Renal pelvis (tissue), 12 donors: ENCODE measurements at places on chromosomes 6 and 20. TPM values are rescaled to one million over a fixed set of nuclear protein-coding genes. Genes with fewer than 3 reads are reported as not detected.

ZNF334 gene
- polyA plus RNA-seq, result 24.1 TPM

NKAPL gene
- 2.3 TPM for polyA plus RNA-seq

DNA sequence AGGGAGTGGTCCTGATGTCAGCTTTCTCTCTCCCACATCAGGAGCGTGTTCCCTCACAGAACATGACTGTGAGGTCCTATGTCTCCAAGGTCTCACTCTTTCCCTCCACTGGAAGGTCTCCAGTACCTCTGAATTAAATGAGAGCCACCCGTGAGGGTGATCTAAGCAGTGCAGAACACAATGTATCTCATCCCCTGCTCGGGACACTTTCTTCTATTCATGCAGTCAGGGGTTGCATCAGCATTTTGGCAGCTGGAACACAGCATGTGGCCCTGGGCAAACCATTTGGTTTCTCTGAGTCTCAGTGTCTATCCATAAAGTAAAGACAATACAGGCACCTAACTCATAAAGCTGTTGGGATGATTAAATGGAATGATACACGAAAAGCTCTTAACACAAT is 34.2 kb downstream of the MAFB start:
- DNase-seq, result no peak

- no peak for DNase-seq
Observed at GRCh38 chr6:88441346-88441745, 275.2 kb upstream of the CNR1 start.

DNA sequence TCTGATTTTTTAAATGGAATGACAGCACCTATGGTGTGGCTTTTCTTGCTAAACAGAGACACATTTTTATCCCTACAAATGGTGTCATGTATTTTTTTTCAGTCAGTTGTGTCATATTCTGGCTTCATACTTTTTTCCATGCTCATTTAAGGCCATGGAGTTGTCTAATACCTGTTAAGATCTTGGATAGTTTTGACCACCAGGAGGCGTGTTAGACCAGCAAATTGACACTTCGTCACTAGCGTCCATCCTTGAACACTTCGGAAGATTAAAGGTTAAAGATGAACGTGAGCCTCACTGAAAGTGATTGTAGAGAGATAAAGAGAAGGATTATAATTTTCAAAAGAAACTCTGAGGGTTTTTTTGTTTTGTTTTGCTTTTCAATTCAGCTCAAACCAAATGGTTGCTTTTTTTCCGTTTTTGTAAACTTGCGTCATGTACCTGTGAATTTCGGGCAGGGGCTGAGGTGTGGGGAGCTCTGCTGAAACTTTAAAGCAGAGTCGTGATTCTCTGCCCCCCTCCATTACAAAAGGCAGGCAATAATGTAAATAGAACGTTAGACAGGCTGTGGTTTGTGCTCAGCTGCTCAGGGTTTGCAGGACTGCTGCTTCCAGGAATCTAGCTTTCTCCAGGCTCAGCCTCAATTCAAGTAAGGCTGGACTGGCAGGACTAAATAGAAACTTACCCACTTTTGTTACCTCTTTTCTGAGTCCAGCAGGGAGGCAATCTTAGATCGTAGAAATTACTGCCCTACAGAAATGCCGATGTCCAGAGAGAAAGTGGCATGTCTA is 245.1 kb downstream of the FOXA2 start:
- DNase-seq, result peak; percentile 68

DNA sequence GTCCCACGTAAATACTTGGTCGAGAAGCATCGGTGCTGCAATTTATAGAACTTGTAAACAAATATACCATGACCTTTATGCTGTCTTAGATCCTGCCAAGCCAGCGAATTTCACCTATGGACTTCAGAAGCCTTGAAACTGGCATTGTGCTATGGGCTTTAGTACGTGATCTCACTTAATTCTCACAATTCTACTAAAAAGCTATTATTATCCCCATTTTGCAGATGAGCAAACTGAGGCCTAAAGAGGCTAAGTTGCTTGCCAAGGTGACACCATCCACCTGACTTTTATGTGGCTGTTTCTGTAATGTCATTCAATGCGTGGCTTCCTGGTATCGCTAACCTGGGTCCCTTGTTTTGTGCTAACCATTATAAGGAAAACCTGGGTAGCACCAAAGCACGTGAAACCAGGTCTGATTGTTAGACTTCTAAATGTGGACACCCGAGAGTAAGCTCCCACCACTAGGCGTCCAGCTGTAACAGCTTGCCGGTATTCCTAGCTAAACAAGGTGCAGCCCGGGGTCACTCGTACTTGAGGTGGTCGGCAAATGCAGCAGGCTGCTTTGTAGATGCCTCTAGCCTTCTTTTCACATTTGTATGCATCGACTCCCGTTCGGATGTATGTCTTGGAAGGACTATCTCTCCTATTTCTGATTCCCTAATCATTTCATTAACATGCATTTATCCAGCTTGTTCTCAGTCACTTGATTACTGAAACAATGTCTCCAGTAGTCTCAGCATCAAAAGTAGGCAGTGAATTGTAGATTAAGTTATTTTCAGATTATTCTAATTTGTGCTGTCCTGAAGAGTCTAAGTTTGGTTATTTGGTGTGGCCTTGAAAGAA is 1.1 kb downstream of the SYNJ2 start:
- no peak for DNase-seq
